ENCODE measurements at places on chromosomes 6 and 20.
A peak's percentile ranks its signal among the peaks of the same experiment; 100 is the strongest.

- DNase-seq, result no peak
Measured at GRCh38 chr20:50601511-50602431, 89.6 kb downstream of the RIPOR3 start.

DNA sequence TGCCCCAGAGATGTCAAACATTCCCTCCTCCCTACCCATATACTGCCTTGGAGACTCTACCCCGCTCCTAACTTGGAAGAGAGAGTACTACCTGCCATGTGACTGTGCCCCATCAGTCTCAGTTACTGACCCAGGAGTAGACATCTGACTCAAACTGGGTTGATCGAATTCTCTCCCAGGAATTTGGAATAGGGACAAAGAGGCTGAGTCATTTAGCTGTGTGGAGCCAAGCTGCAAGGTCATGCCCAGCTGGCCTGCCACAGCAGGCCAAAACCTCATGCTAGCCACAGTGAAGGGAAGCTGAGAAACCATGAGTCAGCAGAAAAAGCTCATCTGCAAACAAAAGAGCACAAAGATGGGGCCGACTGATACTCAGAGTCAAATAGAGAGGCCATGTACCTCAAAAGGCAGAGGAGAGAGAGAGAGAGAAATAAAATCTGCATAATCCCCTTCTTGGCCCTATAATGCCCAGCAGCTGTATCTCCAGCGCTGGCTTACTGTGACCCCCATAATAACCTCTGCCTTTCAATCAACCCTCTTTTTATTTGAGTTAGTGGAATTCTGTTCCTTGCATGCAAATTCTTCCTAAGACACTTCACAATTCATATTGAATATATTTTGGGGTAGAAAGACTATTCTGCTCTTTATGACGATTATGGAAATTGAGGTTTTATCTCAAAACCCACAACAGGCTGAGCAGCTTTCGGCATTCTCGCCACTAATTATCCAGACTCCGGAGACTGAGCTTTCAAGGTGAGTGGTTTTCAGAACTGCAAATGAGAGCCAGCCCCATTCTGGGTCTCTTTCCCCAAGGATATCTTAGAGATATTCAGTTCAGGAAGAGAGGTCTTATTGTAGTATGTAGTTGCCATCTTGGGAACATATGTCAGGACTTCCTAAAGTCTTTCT is 21.4 kb upstream of the AKIRIN2 start:
- no peak for DNase-seq

- DNase-seq, result no peak
Measured at GRCh38 chr20:46364670-46365486, 41.5 kb downstream of the ELMO2 start.

DNA sequence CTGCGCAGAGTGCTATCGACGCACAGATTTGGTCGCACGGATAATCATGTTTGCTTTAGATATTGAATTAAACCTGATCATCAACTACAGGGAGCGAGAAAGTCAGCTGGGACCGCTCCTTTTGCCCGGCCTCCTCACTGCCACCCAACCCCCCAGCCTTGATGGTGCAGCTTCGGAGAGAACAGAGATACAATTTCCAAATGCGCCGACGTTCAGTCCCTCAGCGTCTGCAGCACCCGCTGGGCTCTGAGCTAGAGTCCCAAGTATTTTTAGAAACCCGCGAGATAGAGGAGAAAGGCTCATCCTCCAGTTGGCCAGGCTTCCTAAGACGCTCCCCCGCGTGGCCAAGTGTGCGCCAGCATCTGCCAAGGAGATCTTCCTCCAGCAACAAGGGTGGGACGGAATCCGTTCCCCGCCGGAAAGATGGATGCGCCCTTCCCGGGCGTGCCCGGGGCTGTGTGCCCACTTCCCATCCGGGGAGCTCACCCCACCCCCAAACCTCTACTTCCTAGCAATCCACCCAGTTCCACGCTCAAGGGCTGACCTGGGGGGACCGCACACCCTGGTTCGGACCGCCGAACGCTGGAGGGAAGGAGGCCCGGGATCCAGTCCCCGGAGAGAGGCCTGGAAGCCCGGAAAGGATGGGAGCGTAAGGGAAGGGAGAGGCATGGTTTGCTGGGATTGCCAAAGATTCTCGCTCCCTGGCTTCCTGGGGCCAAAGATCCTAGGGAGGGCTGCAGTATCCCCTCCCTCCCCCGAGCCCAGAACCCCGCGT is 4.1 kb downstream of the NKX2-2 start:
- DNase-seq, result no peak

- DNase-seq, result no peak
Measured at GRCh38 chr20:17605131-17605660, 35.3 kb downstream of the DSTN start.

DNA sequence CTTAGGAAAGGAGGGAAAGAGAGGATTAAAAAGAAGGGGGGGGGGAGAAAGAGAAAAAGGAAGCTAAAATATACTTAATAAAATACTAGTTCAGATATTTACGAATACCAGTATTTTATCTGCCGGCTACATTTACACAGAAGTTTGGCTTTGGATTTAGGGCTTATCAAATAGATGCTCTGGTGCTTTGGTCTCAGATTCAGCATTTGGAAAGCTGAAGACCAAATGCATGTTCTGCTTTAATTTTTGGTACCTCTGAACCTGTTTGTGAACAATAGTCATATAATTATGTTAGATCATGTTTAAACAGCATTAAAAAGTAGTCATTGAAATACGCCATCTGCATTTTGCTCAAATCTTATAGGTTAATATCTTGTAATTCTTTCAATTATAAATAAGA is 786.0 kb upstream of the CITED2 start:
- DNase-seq, result no peak

GRCh38 chr20:23106271-23106851 is 20.2 kb upstream of the CD93 start:
- no peak for DNase-seq

DNA sequence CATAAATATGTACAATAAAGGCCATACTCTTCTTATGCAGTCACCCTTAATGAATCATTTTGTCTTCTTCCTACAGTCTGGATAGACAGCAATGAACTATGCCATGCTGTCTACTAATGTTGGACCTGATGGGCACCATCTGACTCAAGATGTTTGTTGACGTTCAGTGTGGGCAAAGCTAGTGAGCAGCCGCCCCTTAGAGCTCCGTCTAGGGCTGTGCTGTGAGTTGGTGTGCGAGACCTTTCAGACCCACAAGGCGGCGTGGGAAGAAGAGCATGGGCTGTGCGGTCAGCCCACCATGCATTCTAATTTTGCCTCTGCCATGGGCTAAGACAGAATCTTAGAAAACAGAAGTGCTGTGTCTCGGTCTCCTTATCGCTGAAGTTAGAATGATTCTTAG is 829.4 kb downstream of the QKI start:
- DNase-seq, result no peak

DNA sequence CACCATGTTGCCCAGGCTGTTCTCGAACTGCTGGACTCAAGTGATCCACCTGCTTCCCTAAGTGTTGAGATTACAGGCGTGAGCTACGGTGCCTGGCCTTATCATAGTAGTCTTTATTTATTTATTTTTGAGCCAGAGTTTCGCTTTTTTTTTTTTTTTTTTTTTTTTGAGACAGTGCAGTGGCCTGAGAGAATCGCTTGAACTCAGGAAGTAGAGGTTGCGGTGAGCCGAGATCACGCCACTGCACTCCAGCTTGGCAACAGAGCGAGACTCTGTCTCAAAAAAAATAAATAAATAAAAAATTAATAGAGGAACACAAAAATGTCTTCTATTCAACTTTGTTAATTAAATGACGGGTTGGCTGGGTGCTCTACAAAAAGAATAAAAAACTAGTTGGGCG is 12.9 kb downstream of the MAPRE1 start:
- no peak for DNase-seq

DNA sequence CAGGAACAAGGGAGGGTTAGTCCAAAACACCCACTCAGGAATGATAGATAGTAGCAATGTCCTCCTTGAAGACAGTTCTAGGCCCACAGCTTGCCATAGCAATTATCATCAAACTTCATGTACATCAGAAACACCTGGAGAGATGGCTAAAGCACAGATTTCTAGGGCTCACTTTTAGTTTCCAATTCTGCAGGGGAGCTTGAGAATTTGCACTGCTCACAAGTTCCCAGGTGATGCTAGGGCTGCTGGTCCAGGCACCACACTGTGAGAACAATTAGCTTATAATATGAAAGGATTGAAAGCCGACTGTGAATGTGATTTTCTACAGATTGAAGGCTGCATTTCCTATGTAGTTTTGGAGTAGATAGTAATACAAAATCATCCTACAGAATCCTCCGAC is 3.5 kb downstream of the DEFB126 start:
- DNase-seq, result no peak

GRCh38 chr6:90729057-90729456 is 142.2 kb upstream of the MAP3K7 start:
- DNase-seq, result no peak

DNA sequence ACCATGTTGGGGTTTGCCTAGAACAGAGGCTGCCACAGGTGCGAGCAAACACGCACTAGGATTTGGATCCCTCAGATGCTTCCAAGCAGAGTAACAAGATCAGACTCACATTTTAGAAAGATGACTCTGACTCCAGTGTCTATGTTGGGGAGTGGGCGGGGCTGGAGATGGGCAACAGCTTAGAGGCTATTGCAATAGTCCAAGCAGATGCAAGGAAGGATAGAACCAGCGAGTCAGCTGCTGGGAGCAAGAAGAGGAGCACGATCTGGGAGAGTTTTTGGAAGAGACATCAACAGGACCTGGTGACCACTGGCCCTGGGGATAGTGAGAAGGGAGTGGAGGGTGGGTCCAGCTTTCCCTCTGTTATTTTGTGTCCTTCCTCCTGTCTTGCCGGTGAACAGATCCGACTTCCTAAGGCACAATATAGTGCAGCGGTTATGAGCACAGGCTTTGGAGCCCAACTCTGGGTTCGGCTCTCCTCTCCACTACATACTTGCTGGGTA is 52.7 kb downstream of the FGD2 start:
- DNase-seq, result no peak

DNA sequence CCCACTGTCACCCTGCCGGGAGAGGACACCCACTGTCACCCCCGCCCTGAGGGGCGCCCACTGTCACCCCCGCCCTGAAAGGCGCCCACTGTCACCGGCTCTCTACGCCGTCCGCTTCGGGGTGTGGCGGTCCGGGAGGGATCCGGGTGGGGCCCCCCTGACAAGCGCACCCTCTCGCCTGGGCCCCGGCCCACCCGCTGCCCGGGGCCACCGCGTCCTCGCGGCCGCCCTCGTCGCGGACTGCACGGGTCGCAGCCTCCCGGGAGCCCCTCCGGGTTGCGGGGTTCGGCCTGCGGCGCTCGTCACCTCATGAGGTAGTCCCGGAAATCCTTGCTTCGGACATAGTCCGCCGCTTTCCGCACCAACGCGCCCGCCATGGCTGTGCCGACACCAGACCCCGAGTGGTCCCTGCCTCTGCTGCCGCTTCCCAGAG is 224 bp downstream of the MPC1 start:
- no peak for DNase-seq

DNA sequence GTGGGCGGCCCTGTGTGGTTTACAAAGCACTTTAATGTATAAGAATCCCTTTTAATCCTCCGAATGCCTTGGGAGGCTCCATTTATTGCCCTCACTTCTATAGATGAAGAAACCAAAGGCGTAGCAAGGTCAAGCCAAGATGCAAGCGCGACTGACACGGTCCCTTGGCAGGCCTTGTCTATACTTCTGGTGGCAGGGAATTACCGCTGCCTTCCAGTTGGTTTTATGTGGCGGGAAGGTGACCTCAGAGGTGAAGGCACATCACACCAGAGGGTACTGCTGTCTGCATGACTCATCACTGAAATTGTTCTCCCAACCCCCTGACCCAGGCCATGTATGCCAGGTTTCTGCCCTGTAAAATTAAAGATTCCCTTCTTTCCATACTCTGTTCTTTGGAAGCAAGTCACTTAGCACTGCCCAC is 36.1 kb upstream of the NAA20 start:
- no peak for DNase-seq

- no peak for DNase-seq
Measured at GRCh38 chr6:74269600-74269858, 573.5 kb downstream of the CD109 start.

DNA sequence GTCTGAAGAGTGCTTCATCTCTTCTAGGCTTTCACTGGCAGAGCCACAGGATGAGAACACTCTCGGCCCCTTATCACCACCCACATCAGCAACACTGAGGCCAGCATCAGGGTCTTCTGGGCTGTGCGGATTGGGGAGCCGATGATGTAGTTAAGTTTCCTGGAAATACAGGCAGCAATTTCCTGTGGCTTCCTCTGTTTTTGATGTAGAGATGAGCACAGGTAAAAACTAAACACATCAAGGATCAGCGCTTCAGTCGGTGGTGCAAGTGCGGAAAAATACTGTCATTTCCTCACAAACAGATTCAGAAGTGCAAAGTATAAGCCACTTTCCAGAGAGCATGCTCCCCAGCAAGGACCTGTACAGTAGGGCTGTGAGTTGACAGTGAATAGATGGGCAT is 62.6 kb downstream of the BACH2 start:
- peak; percentile 77 for DNase-seq

DNA sequence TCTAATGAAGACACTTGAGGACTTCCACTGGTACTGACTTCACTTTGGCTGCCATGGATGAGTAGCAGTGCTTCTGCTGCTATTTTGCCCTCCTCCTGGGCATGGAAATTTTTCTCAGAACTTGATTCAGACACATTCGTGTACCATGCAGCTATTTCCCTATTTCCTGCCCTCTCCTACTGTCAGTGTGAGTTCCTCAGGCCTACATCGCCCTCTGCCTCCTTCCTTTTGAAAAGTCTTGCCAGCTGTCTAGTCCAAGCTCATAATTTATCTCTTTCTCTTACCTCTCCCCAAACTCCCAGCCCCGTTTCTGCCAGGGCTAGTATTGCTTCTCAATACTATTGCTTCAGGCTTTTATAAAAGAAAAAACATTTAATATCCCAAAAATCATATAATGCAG is 470.2 kb downstream of the ADGRB3 start:
- DNase-seq, result no peak

DNA sequence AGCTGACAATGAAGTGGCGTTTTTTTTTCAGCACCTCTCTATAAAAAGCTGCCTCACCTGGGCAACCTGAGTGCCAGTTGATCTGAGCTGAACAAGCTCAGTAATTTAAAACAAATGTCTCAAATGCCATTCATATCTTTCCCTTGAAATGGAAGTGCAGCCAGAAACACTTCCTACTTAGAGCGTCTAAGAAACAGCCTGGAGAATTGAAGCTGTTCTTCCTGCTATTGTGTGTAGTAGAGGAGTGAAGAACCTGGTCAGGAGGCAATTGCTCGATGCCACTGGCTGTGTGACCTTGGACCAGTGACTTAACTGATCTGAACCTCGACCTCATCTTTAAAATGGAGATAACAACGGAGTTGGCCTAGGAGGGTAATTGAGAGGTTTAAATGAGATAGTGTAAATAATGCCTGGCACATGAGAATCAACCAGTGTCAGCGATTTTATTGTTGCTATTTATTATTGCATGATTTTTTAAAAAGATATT is 95.4 kb upstream of the FOXQ1 start:
- DNase-seq, result no peak

GRCh38 chr6:52549428-52549827 is 27.4 kb downstream of the TRAM2 start:
- DNase-seq, result no peak

GRCh38 chr6:149209871-149210775 is 107.4 kb upstream of the TAB2 start:
- DNase-seq, result peak; percentile 28

GRCh38 chr6:134034478-134034877 is 17.9 kb downstream of the SLC2A12 start:
- no peak for DNase-seq

GRCh38 chr6:72425003-72425681 is 196.7 kb upstream of the KCNQ5 start:
- DNase-seq, result no peak
